ENCODE measurements at places on chromosomes 7 and 10.

DNA sequence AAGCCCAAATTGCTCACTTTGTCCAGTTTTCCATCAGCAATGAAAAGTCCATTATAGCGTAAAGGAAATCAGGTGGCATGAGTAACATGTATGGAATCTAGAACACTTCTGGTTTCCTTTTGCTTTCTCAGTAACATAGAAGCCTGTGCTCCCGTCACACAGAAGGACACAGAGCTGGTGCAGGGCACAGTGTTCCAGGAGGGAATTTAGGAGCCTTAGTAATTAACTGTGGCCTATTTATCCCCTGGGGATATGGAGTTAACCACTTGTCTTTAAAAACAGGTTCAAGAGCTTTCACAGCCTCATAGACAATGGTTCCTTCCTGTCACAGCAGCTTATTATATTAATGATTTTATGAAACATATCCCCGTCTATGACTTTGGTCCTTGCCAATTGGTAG is 189.9 kb downstream of the NEBL start:
- DNase-seq: no peak

GRCh38 chr10:72754275-72755032 is 62.5 kb downstream of the MCU start:
- DNase-seq: no peak

DNA sequence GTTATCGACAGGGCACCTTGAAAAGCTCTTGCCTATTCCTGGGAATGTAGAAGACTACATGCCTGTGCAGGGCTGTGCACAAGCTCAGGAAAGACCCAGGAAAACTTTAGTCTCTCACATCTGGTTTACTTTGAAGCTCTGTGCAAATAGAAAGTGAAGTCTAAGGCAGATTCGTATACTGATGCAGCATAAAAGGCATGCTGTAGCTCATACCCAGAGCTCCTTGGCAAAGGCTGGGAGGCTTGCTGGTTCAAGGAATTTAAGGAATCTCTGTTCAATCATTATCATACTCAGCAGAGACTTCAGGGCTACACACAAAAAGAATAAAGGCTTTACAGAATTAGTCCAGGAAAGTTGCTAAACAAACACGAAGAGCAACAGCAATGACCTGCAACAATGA is 192.0 kb downstream of the OTUD1 start:
- no peak for DNase-seq

DNA sequence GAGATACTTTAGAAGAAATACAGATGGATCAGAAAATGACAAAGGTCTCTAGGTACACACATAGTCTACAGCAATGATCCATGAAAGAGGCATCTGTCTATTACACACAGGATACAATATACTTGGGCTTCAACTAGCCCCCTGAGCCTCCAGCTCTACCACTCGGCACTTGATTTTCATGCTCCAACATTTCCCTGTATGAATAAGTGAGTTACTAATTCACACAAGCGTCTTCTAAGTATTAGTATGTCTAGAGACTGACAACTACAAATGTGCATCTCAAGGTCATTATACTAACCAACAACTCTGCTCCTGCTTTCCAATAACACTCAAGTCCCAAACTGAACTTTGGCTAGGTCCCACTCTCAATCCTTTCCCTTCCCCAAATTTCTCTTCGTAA is 8.3 kb downstream of the FAM204A start:
- no peak for DNase-seq

DNA sequence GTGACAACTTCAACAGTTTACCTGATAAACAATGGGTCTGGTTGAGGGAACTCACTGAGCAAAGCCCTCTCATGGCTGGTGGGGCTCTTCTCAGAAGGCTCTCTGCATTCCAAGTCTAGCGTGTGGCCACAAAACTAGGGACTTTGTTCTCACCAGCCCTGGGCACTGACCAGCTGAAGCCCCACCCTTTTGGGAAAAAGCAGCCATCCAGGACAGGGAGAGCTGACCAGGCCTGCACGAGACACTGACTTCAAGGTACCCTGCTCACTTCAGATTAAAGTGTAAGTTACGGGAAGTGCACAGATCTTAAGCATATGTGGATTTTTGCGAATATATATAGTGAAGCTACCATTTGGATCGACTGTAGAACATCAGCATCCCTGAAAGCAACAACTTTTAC is 67.4 kb upstream of the LRRC4 start:
- DNase-seq: no peak

- no peak for DNase-seq
These were observed 44.1 kb downstream of the PAPSS2 start for GRCh38 chr10:87703771-87704170.

DNA sequence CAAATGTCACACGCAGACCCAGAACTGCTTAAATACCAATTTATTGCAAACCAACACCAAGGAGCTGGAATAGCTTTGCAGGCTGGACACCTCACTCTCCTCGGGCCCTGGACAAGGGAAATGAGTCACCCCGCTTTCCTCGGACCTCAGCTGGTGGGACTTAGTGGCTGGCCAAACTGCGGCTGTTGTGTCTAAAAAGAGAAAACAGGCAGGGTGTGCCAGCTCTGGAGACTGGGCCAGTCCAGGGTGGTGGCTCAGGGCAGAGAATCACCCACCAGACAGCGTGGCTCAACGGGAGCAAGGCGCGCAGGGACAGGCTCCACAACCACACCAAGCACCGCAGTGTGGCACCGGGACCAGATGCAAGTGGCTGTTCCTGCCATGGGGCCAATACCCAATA is 58.2 kb upstream of the CAMK2B start:
- DNase-seq: no peak

DNA sequence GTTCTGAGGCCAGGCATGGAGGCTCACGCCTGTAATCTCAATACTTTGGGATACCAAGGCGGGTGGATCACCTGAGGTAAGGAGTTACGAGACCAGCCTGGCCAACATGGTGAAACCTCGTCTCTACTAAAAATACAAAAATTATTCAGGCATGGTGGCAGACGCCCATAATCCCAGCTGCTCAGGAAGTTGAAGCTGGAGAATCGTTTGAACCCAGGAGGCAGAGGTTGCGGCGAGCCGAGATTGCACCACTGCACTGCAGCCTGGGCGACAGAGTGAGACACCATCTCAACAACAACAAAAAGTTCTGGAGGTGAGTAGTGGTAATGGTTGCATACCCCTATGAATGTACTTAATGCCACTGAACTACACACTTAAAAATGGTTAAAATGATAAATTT is 60.3 kb upstream of the SP4 start:
- DNase-seq: no peak

- DNase-seq: no peak
These were observed 441 bp downstream of the CCDC186 start for GRCh38 chr10:114173603-114173920.

DNA sequence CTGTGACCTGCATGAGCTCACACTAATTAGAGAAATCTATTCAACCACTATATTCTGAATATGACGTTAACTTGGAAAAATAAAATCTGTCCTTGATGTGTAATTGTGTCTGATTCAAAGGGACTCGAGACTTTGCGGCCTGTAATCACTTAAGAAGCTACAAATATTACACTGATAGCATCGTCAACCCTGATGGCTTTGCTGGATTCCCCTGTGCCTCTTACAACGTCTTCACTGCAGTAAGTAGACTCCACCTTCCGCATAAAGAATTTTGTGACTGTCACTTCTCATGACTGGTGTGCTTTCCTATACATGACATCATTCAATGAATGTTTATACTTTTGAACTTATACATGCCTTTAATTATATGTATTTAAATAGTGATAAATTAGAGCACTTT is 10.1 kb downstream of the PNLIP start:
- no peak for DNase-seq

All from activated T-cell treated with anti-CD3 and anti-CD28 coated beads for 1 hour (primary cell).